GM13976 (cell line): ENCODE measurements at places on chromosomes 7 and 10.

- no peak for DNase-seq
Observed at GRCh38 chr10:42979721-42980467, 97.0 kb upstream of the RET start.

- DNase-seq, result no peak
Observed at GRCh38 chr10:31942435-31942834, 13.8 kb upstream of the ARHGAP12 start.

- DNase-seq, result no peak
Observed at GRCh38 chr7:142409471-142409870, 151.6 kb upstream of the PRSS58 start.

DNA sequence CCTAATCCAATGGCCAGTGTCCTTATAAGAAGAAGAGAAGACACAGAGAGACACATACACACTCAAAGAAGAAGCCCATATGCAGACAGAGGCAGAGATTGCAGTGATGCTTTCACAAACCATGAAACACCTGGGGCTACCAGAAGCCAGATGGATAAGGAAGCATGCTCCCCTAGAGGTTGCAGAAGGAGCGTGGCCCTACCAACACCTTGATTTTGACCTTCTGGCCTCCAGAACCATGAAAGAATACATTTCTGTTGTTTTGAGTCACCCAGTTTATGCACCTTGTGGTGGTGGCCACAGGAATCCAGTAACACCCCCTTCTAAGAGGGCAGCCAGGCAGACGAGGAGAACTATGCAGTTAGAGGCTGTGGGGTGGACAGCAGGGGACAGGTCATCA lies 43.5 kb downstream of the AOC1 start:
- no peak for DNase-seq

DNA sequence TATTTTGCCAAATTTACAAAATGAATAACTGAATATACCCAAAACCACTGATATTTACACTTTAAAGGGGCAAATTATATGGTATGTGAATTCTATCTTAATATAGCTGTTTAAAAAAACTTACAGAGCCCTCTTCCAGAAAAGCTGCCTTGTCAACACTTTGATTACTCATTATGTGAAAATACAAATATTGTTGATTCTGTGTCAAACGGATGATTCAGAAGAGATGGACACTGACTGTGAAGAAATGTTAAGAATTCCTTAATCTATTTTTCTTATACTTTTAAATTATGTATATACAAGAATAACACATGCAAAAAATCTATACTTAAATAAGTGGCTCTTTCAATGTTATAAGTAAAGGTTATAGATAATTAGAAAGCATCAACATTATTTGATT lies 41.5 kb downstream of the SMURF1 start:
- DNase-seq, result no peak

DNA sequence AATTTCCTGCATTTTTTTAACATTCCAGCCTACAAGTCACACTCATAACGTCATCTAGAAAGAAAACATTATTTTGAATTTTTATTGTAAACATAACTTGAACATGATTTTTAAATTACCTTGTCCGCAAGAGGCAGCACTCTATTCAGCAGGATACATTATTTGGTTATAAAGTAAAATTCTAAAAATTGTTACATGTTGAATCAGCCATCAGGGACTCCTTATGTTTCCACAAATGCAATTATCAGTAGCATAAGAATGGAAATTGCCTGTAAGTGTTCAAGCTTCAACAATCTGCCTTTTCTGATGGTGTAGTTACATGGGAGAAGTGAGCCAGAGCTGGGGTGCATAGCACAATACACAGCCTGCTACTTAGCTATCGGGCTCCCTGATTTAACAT lies 97.5 kb downstream of the ZNF365 start:
- DNase-seq, result no peak

DNA sequence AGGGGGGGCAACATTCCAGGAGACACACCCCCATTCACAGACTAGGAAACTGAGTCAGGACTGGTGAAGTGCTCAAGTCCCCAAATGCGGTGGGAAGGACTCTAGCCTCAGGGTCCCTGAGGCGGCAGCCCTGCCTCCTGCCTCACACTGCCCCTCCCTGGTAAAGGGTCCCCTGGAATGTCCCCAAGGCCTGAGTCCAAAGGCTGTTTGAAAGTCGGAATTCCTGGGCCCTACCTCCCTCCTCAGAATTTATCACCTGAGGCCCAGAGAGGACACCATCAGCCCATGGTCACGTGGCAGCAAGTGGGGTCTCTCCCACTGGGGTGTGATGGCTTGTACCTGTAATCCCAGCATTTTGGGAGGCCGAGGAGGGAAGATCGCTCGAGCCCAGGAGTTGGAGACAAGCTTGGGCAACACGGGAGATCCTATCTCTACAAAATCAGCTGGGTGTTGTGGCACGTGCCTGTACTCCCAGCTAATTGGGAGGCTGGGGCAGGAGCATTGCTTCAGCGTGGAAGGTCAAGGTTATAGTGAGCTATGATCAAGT lies 110.3 kb upstream of the TNRC18 start:
- no peak for DNase-seq

- DNase-seq, result no peak
Observed at GRCh38 chr7:158449266-158449665, 138.4 kb downstream of the PTPRN2 start.

- peak; percentile 83 for DNase-seq
Observed at GRCh38 chr10:119542988-119543813, 682 bp upstream of the RGS10 start.

GRCh38 chr7:82294382-82294784 lies 149.2 kb downstream of the CACNA2D1 start:
- DNase-seq, result no peak

DNA sequence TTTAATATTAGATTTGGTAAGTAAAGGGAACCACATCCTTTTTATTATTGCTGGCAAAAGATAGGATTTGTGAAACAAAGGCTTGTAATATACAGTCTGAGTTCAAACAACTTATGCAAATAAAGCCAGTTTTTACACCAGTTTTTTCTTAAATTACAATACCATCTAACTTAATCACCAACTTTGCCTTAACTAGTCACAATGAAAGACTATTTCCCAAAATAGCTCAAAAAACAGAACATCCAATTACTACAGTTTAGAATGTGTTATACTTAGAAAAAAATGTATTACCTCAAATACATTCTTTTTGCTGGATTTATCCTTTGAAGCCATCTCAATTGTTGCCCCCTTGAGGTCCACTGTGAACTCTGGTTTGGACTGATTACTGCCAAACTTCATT lies 108.5 kb downstream of the ARHGAP12 start:
- no peak for DNase-seq

DNA sequence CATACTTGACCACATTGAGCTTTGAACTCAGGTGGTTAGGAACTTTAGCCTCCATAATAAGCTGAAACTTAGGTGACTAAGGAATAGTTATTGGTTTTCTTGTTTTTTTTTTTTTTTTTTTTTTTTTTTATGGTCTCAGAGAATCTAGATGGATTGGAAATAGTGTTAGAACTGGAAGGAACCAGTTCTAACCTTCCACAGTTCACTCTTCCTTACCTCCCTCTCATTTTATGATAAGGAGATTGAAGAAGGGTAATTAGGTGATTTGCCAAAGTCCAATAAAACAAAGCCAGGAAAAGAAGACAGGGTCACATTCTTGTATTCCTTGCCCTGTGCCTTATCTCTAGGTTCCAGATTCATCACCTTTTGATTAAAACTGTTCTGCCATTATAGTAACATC lies 71.7 kb upstream of the STRIP2 start:
- DNase-seq, result no peak

DNA sequence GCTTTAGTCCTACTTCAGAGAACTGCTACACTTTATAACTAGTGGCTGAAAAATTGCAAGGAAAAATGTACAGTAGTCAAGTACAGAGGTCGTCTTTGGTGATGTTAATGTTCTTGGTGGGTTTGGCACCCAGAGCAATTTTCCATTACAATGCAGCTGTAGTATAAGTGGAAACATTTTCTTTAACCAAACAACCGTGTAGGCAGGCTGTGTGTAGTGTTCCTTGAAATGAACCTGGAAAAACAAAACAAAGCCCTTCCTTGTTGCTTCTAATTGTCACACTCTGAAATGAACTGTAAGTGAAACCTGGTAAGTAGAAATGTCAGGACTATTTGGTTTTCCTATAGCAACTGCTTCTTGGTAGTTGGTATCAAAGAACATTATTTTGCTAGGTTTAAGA lies 256.9 kb downstream of the MDFIC start:
- no peak for DNase-seq

DNA sequence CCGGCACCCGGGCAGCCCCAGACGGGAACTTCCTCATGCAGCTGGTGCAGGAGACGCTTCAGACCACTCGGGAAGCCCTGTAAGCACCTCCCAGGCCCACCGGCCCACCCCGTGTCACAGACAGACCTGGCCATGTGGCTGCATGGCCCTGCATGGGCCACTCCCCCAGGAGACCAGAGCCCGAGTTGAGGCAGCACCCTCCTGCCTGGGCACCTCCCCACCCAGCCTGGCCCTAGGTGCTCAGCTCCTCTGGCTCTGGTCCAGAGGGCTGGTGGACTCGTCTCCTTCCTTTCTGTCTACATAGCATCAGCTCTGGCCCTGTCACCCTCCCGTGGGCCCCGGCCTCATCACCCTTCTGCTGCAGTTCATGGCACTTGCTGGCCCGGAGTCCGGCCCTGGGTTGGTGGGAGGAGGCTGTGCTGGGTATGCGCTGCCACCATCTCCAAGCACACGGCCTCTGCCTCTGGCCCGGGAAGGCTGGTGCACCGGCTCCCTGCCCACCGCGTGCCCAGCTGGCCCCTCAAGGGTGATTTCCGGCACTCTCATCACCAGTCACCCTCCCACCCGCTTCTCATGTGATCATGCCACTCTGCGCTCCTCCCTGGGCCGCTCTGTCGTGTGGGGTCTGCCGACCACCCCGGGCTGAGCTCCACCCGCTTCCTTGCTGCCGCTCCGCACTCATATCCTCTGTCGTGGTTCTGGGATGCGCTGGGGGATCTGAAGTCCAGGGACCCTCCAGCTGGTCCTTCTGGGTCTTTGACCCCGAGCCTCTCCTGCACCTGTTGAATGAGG lies 53.1 kb upstream of the DPYSL4 start:
- no peak for DNase-seq

GRCh38 chr7:14936554-14936953 lies 34.0 kb upstream of the DGKB start:
- DNase-seq, result no peak

- DNase-seq, result no peak
Observed at GRCh38 chr10:43386549-43386948, 15.1 kb downstream of the FXYD4 start.

GRCh38 chr7:156117542-156118247 lies 305.4 kb upstream of the SHH start:
- DNase-seq, result no peak

DNA sequence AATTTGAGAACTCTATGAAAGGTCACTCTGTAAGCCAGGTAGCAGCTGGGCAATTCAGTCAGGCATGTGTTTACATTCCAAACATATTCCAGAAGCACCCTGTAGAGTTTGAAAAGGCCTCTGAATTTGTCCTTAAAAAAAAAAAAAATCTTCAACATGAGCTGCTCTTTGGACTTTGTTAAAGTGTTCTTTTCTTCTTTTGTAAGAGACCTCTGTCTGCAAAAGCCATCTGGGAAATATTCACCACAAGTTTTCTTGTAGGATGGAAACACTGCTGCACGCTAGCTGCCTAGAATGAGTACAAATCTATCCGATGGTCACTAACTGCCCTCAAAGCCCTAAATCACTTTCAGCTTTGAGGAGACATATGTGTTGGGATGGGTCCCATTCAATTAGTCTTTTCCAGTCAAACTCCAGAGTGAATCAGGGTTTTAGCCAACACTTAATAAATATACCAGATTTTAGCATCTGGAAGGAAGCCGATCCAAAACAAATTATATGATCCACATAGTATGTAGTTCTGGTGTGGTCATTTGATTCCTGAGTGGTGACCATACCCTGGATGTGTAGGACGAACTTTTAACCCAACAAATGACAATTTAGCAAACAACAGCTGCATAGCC lies 85.9 kb downstream of the CD36 start:
- no peak for DNase-seq

DNA sequence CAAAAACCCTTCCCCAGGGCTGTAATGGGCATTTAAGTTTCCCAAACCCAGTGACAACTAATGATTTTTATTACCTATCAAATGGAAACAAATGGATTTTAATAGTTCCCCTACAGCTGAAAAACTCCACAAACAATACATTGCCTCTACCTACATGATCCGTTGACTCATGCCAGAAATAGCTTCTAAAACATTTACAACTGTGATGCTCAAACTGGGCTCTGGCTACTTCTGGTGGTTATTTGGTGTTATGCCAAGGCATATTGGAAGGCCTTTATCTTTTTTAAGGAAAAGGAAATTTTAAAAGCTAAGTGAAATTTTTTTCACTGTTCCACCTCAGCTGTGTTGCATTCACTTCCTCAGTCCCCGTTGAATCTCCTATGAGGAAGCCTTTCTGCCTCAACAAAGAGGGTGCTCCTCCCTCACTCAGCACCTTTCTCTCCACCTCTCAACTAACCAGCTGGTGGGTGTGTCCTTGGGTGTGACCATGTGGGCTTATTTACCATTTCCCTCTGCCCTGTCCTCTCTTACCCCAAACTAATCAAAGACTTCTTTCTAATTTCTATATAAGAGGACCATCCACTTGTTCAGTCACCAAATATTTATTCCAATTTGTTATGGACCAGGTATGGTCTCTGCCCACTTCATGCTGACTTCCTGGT lies 82.9 kb downstream of the PRTFDC1 start:
- no peak for DNase-seq

DNA sequence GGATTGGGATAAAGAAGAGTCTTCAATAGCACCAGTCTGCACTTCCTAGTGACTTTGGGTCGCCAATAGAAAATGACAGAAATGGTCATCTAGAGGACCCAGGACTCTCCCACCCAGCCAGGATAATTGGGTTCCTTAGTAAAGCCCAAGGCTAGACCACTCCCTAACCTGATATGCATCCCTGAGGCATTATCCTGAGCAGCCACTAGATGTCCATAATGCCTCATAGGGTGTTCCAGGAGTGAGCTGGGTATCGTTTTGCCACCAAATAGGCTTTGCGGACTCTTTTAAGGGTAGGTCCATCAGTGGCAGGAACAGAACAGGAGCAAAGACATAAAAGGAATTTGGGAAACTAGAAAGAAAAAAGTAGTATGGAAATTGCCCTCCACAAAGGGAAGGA lies 4.5 kb upstream of the LRRC4 start:
- no peak for DNase-seq

GRCh38 chr7:105876964-105877601 lies 684 bp upstream of the ATXN7L1 start:
- DNase-seq, result peak; percentile 29

DNA sequence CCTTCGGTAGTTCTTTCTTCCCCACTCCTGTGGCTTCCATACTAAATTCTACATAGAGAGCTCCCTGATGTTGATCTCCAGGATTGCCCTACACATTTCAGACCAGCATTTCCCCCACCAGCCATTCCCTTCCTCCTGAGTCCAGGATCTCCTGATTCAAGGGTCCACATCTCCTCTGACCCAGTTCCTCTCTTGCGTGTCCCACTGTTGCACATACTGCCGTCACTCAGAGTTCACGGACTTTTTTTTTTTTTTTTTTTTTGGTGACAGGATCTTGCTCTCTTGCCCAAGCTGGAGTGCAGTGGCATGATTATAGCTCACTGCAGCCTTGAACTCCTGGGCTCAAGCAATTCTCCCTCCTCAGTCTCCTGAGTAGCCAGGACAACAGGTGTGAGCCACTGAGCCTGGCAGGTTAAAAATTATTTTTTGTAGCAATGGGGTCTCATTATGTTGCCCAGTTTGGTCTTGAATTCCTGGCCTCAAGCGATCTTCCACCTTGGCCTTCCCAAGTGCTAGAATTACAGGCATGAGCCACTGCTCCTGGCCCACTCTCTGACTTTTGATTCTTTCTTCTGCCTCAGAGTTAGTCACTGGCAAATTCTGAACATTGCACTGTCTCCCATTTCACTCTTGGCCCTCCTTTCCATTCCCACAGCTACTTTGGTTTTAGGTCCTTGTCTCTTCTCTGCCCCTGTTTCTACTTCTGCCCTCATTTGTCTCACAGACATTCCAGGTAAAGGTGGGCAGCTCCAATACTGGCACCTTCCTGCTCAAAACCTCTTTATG lies 29.6 kb upstream of the ZRANB1 start:
- DNase-seq, result no peak
